Omental fat pad (tissue), 4 donors: ENCODE measurements at places on chromosomes 2 and 18.

GRCh38 chr2:232219496-232219870 is 159.1 kb upstream of the ALPP start:
- no peak for DNase-seq

DNA sequence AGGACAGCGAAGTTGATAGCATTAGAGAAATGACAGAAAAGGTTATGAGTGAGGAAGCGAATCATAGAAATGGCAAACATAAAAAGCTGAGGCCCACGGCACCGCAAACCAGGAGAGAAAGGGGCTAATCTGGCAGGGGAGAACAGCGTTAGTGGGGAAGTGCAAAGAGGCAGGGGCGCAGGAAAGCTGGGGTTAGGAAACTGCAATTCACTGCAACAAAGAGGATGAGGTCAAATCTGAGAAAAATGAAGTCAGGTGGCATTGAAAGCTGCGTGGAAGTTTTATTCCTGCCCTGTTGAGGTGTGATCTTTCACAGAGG is 653 bp upstream of the ABI2 start:
- DNase-seq = no peak

DNA sequence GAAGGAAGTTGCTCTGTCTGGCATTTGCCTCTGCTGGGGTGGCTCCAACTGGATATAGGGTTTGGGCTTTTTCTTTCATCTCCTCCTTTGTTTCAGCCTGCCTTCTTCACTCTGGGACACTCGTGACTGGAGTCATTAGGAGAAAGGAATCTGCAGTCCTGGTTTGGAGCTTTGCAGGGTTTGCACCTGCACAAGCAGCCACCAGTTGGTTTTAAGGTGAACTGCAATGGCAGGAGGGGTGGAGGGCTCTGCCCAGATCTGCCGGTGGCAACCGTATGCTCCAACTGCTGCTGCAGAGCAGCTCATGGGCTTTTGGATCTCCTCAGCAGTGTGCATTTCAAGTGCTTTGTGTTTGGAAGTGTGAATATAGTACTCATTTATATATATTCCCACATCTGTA is 131.3 kb upstream of the MGAT5 start:
- no peak for DNase-seq

GRCh38 chr2:28586867-28587266 is 91.0 kb downstream of the PLB1 start:
- DNase-seq = no peak

GRCh38 chr2:136019306-136019705 is 33.9 kb upstream of the DARS1 start:
- no peak for DNase-seq

DNA sequence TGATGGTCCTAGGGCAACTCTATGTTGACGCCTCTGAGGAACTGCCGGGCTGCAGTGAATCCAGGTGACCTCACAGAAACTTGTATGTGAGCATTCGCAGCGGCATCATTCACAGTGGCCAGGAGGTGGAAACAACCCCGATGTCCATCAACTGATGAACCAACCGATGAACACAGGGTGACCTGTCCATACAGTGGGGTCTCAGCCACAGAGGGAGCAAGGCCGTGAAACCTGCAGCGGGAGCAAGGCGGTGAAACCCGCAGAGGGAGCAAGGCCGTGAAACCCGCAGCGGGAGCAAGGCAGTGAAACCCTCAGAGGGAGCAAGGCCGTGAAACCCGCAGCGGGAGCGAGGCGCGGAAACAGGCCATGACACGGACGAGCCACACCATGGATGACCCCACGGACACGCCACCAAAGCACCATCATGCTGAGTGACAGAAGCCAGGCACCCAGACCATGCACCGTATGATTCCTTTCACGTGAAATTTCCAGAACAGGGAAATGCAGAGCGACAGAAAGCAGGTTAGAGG is 63.0 kb downstream of the PARD6G start:
- no peak for DNase-seq
